ENCODE measurements at places on chromosomes 6 and 20. TPM values are rescaled to one million over a fixed set of nuclear protein-coding genes. Genes with fewer than 3 reads are reported as not detected.

OR2H1 gene
- not detected for total RNA-seq

DNA sequence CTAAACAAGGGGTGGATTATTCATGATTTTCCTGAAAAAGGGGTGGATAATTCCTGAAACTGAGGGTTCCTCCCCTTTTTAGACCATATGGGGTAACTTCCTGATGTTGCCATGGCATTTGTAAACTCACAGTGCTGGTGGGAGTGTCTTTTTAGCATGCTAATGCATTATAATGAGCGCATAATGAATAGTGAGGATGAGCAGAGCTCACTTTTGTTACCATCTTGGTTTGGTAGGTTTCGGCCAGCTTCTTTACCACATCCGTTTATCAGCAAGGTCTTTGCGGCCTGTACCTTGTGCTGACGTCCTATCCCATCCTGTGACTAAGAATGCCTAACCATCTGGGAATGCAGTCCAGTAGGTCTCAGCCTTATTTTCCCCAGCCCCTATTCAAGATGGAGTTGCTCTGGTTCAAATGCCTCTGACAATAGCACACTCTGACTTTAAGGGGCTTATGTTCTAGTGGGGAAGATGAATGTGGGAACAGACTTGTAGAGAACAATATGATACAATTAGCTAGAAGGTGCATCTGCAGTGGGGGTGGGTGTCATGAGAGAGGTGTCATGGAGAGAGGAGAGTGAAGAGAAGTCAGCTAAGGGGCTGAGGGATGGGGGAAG is 4.2 kb upstream of the GPR31 start:
- no peak for DNase-seq

RIPPLY2 gene
- total RNA-seq: not detected

C6orf132 gene
- total RNA-seq: 22.1 TPM

GCM1 gene
- total RNA-seq: 0.26 TPM

DNA sequence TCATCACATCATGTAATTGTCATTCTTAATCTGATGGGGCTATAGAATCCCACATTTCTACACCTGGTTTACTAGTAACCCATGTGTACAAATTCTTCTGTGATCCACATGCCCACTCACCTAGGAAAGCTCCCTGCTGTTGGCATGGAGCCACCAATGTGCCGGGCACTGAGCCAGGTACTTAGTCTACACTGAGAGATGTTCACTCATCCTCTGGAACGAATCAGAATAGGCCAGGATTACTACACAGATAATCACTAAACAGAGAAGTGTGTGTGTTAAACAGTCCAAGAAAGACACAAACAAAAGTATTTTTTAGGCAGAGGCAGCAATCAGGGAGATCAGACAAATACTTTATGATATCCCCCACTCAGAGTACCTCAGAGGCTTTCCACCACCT is 193.2 kb upstream of the VGLL2 start:
- no peak for DNase-seq

DNA sequence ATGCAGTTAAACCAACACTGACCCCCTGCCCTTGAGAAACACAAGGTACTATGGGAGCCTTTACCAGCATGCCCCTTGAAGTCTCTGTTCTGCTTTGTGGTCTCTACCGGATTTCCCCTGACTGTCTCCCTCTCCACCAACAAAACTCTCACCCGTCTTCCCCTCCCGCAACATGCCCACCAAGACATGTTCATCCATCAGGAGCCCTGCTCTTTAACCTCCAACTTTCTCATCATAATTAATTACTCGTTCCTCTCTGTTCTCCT is 1.1 kb downstream of the ZNF165 start:
- no peak for DNase-seq

DNA sequence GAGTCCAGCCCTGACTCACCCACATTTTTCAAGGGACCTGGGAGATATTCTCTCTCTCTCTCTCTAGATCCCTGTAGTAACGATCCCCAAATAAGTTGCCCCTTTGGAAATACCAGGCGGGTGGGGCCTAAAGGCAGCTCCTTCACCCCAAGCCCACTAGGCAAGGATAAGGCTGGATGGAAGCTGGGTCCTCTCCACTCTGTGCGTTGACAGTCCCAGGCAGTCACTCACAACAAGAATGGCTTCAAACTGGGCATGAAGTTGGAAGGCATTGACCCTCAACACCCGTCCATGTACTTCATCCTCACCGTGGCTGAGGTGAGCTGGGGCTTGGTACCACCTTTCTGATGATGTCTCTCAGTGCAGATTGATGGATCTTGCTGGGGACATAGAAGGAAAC is 21.6 kb downstream of the L3MBTL1 start:
- DNase-seq: no peak

ANGPT4 gene
- under 0.01 TPM for total RNA-seq

- no peak for DNase-seq
Measured at GRCh38 chr20:46816097-46816496, 78.5 kb upstream of the EYA2 start.

- DNase-seq: peak; percentile 64
Measured at GRCh38 chr6:33320315-33321181, 3.0 kb upstream of the ZBTB22 start.

AVP gene
- total RNA-seq: not detected

DNA sequence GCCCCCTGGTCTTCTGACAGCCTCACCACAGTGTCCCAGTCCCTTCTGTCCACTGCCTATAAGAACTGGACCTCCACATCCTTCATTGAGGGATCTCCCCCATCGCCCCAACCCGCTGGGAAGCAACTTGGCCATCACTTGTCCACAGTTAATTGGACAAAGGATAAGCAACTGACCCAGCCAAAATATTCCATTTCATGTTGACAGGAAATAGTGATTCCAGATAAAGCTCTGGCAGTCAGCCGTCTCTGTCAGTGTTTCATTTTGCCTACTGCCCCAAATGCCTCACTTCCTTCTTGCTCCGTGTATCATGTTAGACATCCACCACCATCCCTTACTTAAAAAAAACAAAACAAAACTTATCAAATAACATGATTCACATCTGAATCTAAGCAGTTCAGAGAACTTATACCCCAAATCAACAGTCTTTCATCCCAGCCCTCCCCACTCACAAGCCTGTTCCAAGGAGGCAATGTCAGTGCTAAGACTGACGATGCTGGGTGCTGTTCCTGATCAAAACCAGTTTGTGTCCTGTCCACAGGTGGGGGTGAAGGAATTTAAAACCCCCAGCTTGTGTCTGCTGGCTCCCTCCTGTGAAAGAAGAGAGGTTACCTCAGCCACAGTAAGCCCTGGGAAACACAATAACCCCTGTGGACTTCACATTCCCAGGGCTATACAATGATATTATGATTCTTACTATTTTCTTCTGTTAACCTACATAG is 162.5 kb downstream of the WDR27 start:
- no peak for DNase-seq

DNA sequence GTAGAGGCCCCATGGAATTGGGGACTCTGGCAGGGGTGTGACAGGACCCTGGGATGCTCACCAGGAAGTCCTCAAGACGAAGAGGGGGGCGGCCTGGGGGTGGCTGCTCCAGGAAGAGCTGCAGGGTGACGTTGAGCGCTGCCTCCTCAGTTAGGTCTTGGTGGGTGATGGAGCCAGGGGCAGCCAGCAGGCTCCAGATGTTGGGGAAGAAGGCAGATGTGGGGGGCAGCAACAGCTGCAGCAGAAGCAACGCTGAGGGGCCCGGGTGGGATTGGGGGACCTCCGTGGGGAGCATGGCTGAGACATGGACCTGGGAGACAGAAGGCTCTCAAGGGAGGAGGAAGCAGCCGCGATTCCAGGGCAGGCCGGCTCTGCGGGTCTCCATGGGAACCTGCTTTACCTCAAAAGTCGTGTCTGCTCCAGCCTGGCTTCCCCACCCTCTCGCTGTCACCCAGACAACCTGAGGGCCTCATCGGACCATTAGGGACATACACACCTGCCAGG is 591 bp downstream of the VWA7 start:
- no peak for DNase-seq

- no peak for DNase-seq
Measured at GRCh38 chr6:129598244-129599187, 111.5 kb downstream of the ARHGAP18 start.

CLPSL2 gene
- total RNA-seq: not detected

DNA sequence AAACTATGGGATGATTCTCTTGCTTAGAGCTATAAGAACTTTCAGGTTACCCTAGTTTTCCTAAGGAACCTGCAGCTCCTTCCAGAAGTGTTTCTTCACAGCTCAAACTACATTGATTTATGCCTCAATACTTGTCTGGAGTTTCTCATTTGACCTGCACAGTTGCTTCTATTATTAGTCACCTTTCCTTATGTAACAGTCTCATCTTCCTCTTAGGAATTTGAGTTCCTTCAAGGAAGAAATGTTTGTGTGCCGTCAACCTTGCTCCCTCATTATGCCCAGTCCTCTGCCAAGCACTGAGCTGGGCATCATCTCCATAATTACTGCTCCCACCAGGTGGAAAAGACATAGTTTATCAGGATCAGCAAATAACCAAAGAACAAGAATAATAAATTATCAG is 466.4 kb downstream of the PKHD1 start:
- DNase-seq: no peak

- DNase-seq: no peak
Measured at GRCh38 chr6:37906121-37906520, 86.6 kb downstream of the ZFAND3 start.

HMGA1 gene
- 27.7 TPM for total RNA-seq

DNA sequence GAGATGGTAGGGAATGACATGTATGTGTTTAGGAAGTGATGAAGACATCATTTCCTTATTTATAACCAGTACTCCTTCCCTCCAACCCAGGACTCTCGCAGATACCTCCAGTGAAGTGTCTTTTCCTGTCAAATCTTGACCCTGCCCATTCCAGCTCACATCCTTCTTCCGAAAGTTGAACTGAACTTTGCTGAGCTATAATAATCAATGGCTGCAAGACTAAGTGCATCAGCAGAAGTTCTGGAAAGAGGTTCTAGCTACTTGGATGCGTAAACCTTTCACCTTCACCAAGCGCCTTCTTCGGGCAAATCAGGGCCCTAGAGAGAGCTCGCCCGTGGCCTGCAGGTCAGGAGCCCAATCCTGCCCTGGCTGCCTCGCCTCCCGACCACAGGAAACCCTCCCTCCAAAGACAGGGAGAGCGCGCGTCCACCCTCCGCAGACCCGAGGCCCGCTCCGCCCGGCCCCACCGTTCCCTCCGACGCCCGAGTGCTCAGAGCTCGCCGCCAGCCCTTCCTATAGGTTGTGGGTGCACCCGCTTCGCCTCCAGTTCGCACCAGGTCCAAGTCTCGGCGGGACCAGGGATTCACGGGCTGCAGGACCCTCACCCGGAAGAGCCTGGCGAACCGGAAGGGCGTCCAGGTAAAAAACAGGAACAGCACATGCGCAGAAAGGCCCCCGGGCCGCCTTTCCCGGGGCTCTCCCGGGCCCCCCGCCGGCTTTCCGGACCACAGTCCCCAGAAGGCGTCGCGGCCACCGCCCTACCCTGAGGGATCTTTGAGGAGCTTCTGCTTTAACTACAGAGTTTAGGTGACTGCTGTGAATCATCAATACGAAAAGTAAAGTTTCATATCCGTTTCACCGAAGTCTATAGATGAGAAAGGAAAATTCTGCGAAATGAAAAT is at the start of gene ZNF334:
Gene ZNF334 (minus strand): TSS at position 617 of the 902 bp plus-strand sequence. CDS start 1,457 bp downstream, outside the sequence.
- peak; percentile 77 for DNase-seq

GRCh38 chr20:45940469-45940868 is 6.0 kb downstream of the PCIF1 start:
- no peak for DNase-seq

PET117 gene
- total RNA-seq: 9.1 TPM

GRCh38 chr6:44705596-44705995 is 318.1 kb downstream of the CDC5L start:
- DNase-seq: no peak

- no peak for DNase-seq
Measured at GRCh38 chr6:43035495-43036194, 14.2 kb downstream of the RRP36 start.

STX11 gene
- 7.6 TPM for total RNA-seq

DNA sequence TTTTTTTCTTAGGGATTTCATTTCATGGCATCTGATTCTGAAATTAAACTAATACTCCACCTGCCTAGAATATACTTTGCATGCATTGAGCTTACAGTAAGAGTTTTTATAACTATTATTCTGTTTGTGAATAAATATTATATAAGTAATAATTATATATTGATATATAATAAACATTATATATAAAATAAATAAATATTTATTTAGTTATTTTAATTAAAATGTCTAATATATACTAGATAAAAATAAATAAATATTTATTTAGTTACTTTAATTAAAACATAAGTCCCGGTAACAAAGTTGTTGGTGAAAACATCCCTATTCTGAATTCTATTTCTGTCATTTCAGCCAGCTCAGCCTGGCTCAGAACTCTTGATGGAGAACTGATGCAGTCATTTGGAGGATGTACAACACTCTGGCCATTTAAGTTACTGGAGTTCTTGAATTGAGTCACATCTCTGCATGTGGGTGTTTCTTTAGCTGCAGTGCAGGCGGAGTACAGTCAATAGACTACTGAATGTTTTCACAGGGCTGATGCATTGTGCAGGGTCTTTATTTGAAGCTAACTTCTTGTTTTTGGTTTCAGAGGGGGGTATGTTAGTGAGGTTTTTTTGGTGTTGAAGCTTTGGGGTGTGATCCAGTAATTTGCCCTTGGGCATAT is 508.9 kb upstream of the ADGRB3 start:
- DNase-seq: no peak

MEP1A gene
- not detected for total RNA-seq

DNA sequence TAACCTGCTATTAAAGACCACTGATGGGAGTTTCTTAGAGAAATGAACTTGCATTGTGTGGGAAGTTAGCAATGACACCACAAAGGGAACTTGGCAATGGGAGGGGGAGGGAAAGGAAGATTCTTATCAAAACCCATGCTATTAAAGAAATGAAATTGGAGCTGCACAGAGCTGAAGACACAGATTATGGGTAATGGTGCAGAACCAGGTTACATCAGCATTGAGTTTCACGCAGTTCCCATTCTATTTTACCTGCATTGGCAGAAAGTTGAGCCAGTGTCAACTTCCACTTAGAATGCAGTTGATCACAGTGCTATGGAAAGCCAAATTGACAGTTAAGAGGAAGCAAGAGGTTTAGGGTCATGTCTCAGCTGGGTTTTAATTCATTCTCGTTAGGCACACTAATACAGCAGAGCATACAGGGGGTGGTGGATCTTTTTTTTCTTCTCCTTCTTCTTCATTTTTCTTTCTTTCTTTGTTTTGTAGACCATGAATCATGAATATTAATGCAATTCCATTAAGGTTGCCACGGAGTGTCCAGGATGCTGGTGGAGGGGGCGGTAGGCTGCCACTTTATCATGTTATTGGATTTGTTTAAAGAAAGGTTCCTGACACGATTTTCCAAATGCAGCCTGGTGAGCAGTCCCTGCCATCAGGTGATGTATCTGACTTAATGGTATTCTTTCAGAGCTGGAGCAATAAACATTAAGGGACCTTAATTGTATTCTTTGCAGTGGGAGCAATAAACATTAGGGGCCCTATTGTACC is 1092.0 kb upstream of the MAP3K7 start:
- no peak for DNase-seq

SLC26A8 gene
- not detected for total RNA-seq

BTN1A1 gene
- total RNA-seq: not detected

GRCh38 chr6:125867483-125867942 is 76.8 kb downstream of the NCOA7 start:
- DNase-seq: no peak

TREM2 gene
- 3.6 TPM for total RNA-seq

Measured in body of pancreas (tissue), 4 donors.